ENCODE measurements at places on chromosomes 16 and 17. TPM values are rescaled to one million over a fixed set of nuclear protein-coding genes. Genes with fewer than 3 reads are reported as not detected.

The CD300A gene
- 14.2 TPM for total RNA-seq

- DNase-seq: no peak
Observed at GRCh38 chr17:35645923-35646322, 58.8 kb downstream of the AP2B1 start.

The ANKS4B gene
- not detected for total RNA-seq

The RASL10B gene
- total RNA-seq: 0.56 TPM

DNA sequence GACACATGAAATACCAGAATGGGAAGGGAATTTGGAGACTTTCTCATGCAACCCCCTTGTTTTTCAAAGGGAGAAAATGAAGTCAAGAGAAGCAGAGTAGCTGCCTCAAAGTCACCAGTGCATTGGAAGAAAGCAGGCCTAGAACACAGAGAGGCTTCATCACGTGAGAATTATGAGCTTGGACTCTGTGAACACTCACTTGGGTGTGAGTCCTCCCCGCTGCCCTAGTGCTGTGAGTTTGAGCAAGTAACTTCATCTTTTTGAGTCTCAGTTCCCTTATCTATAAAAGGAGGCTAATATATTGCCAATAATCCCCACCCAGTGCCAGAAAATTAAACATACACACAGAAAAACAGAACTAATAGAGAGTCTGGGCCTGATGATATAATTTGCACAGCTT is 315.8 kb downstream of the XYLT1 start:
- no peak for DNase-seq

DNA sequence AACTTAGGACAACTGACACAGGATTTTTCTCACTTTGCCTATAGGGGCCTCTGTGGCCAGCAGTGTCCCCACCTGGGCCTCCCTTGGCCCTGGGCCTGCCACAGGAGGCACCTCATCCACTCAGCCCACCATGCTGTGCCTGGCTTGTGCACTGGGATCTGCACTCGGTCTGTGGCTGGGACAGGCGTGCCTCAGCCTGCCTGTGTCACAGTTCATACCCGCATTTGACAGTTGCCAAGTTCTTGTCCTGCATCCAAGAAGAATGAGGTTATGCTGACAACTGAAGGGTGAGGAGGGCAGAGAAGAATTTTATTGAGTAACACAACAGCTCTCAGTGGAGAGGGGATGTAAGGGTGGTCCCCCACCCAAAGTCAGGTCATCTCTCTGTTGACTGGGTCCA is 36.0 kb downstream of the ZFP90 start:
- DNase-seq: no peak

The ENPP7 gene
- not detected for total RNA-seq

The EXOC3L1 gene
- not detected for total RNA-seq

The FBXO39 gene
- total RNA-seq: 0.51 TPM

- DNase-seq: no peak
Observed at GRCh38 chr16:82135844-82136243, 34.2 kb downstream of the MPHOSPH6 start.

DNA sequence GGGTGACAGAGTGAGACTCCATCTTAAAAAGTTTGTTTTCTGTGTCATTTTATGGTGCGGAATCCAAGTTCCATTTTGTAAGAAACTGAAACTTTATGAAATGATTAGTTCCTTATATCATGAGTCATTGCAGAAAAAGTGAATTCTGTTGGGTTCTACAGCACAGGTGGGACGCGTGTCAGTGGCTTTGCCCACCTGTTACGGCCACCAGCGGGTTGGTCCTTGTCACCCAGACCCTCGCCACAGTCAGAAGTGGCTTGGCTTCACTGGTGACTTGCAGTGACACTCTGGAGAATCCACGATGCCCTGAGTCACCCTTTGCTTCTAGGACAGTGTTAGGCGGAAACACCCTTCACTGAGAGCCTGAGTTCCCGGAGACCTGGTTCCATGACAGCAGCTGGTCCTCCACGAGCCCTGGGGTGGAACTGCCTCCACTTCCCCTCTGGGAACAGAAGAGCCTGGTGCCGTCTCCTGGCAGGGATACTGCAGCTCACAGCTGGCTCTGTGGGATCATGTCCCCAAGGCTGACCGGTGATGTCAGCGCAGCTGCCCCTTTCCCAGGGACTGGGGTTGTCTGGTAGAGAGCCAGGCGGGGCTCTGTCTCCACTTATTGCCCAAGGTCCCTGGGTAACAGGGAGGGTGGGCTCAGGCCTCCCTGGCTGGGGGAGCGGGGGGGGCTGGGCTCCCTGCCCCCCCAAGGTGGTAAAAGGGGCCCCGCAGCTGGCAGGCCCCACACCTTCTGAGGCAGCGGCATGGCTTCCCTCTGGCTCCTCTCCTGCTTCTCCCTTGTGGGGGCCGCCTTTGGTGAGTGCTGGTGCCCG is at the start of gene CTRB1:
Gene CTRB1, plus strand, starts transcription at position 733 of the 821 bp plus-strand sequence. Its CDS starts 20 bp downstream, at position 753.
- DNase-seq: no peak

DNA sequence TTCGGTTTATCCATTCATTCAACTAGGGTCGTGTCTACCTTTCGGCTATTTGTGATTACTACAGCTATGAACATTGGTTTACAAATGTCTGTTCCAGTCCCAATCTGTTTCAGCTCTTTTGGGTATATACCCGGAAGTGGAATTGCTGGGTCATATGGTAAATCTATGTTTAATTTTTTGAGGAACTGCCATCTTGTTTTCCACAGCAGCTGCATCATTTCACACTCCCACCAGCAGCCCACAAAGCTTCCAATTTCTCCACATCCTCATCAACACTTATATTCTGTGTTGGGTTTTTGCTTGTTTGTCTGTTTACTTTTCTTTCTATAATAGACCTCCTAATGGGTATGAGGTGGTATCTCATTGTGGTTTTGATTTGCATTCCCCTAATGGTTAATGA is 48.7 kb upstream of the GINS3 start:
- no peak for DNase-seq

GRCh38 chr17:67995570-67996263 is 552 bp downstream of the C17orf58 start:
- no peak for DNase-seq

DNA sequence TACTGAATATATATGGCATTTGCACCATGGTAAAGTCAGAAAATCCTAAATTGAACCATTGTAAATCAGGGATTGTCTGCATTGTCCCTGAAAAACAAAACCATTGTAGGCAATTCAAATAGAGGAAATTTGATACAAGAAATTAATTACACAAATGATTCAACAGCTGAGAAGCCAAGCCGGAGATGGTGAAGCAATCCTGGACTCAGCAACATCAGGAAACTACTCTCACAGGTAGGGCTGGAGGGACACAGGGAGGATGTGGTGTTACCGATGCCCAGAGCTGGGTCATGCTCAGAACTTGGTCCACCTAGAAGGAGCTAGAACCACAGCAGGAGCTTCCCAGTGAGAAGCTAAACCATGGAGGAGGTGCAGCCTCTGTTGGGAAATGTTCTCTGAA is 18.5 kb upstream of the SCNN1B start:
- no peak for DNase-seq

The SMIM5 gene
- 0.82 TPM for total RNA-seq

GRCh38 chr17:76014100-76014924 is 12.8 kb downstream of the EVPL start:
- peak; percentile 75 for DNase-seq

DNA sequence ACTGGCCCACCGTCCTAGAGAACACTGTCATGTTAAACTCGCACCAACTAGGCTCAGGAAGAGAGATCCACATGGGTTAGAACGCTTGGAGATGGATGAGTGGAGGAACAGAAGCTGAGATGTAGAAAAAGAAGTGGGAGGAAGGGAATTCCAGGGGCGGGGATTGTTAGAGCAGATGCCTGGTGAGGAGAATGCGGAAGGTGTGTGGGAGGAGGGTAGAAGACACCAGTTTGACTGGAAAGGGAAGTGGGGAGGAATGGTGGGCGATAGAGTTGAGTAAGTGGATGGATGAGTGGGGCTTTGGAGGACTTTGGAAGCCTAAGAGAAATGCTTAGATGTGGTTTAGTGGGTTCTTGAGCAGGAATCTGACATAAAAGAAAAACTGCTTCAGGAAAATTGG is 37.4 kb downstream of the DHX38 start:
- no peak for DNase-seq

The MEFV gene
- total RNA-seq: 0.16 TPM

GRCh38 chr17:15250135-15250860 is 14.8 kb downstream of the PMP22 start:
- no peak for DNase-seq

The ABCA6 gene
- 0.79 TPM for total RNA-seq

GRCh38 chr16:56424791-56425438 is 430 bp downstream of the AMFR start:
- peak; percentile 4 for DNase-seq

DNA sequence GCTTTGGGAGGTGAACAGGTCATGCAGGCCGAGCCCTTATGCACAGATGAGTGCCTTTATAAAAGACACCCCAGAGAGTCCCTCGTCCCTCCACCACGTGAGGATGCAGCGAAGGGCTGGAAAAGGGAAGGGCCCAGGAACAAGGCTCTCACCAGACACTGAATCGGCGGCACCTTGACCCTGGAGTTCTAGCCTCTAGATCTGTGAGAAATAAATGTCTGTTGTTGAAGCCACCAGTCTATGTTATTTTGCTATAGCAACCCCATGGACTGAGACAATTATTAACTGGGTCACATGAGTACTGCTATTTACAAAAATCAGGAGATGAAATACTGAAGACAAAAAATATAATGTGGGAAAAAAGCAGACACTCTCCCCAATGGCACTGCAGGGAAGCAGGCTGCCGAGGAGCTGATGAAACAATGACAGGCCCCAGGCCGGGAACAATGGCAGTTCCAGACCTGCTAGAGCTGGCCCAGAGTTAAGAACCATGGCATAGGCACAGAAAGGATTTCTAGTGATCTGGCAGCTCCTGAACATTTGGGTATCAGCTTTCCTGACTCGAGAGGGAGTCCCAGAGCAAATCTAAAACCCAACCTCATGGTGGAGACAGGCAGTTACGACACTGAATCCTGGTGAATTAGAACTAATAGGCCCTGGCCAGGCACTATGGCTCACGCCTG is 17.8 kb upstream of the GGA2 start:
- DNase-seq: no peak

Measured in T-cell (primary cell).